ENCODE measurements at places on chromosomes 5 and 9.

- no peak for DNase-seq
Measured at GRCh38 chr9:80763536-80763935, 925.8 kb downstream of the TLE1 start.

DNA sequence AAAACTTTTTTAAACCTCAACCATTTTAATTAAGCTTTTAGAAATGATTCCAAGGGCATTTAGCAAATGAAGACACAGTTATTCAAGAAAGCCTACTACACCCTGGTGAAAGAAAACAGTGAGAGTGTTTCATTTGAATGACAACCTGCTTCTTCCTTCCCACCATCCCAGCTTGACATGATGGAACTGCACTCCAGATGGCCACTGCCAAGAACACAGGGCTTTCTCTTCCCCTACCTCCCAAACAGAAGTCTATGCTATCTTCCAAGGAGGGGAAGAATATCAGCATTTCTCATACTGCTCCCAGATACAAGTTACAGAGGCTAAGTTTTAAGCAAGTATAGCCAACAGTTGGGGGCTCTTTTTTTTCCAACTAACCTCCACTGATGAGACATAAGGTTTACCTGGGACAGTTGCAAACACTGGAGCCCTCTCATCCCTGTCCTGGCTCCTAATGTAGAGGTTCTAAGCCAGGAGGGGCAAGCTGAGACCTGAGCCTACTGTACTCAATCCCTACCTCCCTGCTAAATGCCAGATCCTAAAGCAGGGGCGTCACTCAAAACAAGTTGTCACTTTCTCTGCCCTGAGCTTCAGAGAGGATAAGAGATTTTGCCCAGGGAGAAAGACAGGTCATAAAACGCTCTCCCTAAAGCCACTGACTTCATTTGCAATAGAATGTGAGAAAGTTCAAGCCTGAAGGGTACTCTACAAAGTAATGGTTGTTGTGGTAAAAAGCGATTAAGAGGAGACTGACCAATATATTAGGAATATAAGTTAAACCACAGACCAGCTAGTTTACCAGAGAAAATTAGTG, 88.5 kb upstream of the SLC27A6 start:
- DNase-seq: no peak

DNA sequence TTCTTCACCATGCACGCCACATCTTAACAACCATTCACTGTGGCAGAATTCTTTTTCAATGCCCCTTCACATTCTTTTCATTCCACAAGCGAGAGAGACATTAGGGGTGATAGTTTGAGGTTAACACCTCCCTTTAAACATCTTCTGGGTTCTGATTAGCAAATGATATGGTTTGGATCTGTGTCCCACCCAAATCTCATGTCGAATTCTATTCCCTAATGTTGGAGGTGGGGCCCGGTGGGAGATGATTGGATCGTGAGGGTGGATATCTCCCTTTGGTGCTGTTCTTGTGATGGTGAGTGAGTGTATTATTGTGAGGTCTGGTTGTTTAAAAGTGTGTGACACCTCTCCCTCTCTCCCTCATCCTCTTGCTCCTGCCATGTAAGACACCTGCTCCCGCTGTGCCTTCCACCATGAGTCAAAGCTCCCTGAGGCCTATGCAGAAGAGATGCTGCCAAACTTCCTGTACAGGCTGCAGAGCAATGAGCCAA, 46.1 kb upstream of the RAI14 start:
- DNase-seq: no peak

GRCh38 chr9:125061391-125061790, 81.9 kb downstream of the SCAI start:
- no peak for DNase-seq

- no peak for DNase-seq
Measured at GRCh38 chr9:121395558-121395957, 25.5 kb upstream of the STOM start.

- DNase-seq: peak; percentile 22
Measured at GRCh38 chr5:159442206-159442850, 112.0 kb upstream of the IL12B start.

DNA sequence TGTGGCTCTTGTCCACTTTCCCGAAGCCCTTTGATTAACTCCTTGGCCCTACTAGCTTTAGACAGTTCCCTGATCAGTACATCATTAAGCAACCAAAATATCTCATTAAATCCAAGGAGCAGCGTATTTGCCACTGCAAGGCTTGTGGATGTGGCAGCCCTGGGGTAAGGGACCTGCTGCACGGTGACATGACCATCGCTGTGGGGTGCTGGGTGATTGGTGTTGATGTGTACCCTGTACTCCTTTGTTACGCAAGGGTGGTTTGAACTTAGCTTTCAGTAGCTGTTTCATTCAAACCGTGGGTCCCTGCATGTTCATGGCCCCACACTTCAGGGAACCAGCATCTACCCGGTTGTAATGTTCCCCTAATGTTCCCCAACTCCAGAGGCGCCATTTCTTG, 41.0 kb downstream of the OTULIN start:
- DNase-seq: peak; percentile 25

- no peak for DNase-seq
Measured at GRCh38 chr5:55101556-55102276, 730 bp upstream of the GZMA start.

DNA sequence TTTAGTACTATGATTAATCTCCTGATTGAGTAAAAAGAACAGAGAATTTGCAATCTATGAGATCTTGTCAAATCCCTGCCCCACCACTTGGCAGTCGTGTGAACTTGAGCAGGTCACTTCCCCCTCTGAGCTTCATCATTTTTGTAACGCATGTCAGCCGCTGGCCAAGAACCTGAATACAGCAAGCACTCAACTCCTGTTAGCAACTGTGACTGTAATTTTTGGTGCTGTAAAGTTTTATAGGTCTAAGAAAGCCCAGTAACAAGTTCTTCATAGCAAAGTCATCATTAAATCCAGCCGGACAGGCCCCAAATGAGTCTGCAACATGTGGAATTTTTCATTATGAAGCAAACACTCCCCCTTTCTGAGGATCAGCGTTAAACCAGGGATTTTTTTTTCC, 49.4 kb downstream of the DRD1 start:
- no peak for DNase-seq

GRCh38 chr9:91185193-91185886, 176.4 kb downstream of the AUH start:
- peak; percentile 15 for DNase-seq

GRCh38 chr9:100485196-100485595, 12.2 kb downstream of the TMEFF1 start:
- DNase-seq: no peak

DNA sequence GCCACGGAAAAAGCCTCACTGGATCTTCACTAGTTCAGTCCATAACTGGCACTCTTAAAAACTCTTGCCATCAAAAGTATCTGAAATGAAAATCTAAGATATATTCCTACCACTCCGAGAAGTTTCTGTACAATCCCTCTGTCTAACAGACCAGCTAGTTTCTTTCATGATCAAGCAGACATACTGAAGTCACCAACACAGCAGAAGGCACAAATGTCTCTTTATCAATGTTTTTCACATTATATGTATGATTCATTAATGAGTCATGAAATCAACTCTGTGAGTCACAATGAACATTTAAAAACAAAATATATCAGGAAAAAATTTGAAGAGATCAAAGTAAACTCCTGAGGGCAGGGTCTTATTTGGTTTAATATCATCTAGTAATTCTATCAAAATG, 50.8 kb downstream of the F2R start:
- no peak for DNase-seq

- DNase-seq: no peak
Measured at GRCh38 chr5:157593052-157593757, 17.6 kb upstream of the ADAM19 start.

GRCh38 chr9:92097997-92098482, 17.2 kb downstream of the SPTLC1 start:
- DNase-seq: no peak

DNA sequence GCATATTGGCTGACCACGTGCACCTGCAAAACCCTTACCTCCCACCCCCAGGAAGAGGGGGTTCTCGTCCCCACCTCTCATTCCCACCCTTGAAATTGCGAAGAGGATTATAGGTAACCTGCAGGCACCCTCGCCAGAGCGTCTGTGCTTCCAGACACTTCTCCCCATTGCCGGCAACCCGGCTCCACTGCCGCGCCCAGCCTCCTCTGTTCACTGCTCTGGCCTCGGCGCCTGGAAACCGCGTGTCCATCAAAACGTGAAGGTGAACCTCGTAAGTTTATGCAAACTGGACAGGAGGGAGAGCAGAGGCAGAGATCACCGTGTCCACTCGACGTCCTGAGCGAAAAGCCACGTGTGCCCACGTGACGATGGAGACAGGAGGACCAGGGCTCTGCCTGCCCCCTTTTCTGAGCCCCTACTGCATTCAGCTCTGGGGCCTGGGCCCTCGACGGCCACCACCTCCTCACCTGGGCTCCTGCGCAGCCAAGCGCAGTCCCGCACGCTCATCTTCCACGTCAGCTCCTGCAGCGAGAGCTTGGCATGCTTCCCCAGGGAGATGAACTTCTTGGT, 1.9 kb downstream of the TERT start:
- DNase-seq: no peak

DNA sequence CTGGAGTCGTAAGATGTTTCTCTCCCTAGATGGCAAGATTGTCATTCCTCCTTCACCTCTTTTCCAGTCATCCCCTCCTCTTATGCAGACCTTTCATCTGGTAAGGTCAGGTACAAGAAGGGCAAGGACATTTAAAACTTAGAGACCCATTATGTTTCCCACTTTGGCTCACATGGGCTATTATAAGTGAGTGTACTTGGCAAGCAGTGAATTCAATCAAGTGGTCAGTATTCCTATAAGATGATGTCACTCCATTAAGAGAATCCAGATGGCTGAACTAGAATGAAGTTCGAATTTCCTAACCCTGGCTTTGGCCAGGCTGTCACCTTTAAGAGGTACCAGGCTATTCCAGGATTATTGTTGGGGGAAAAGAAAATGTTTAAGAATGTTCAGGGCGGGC, 32.2 kb downstream of the ZNF131 start:
- DNase-seq: no peak
